Activated T-helper 9 cell treated with anti-CD3 and anti-CD28 coated beads, Interleukin-2, amount 50 U/mL, for 16 hours (primary cell): ENCODE measurements at places on chromosomes 1 and 21.

GRCh38 chr21:35909456-35910223 lies 150.7 kb downstream of the SETD4 start:
- DNase-seq: no peak

DNA sequence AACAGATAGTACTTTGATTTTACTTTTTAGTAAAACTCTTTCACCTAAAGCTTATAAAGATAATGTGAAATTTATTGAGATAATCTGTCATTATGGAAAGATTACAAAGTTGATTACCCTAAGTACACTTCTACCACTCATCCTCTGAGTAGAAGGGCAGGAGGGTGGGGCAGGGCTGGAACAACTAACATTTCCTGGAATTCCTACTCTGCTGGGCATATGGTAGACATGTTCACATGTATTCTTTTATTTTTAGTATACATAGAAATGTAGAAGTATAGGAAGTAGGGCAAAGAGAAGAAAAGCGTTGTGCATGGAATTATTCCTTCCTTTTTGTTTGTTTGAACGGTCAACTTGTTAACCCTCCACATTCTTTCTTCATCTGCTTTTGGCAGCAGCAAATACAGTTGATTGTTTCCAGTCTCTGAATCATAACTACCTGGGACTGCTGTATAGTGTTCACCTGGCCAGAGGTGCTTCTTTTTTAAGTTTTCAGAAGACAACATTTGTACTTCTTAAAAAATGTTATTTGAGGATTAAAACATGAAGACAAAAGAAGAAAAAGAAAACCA lies 85.1 kb downstream of the POU2F1 start:
- DNase-seq: no peak

- DNase-seq: no peak
Measured at GRCh38 chr1:65027666-65028358, 61.5 kb upstream of the JAK1 start.

GRCh38 chr1:77978293-77978968 lies 441 bp downstream of the FUBP1 start:
- peak; percentile 63 for DNase-seq

- no peak for DNase-seq
Measured at GRCh38 chr1:69967245-69967766, 238.1 kb downstream of the LRRC40 start.

DNA sequence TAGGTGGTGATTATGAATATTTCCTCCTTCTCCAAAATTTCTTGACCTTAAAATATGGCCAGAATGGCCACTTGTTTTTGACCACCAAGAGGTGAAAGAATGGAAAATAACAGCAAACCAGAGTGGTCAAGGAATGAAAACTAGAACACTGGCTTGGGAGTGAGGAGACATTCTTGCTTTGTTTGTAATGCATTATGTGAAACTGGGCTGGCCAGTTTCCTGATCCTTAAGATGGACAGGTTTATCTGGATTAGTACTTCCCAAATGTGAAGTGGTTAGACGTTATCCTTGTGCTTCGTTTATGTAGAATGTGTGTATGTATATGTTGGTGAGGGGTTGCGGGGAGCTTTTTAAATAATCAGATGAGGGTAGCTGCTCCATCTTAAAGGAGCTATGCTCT lies 12.8 kb downstream of the PLA2G4A start:
- no peak for DNase-seq

- DNase-seq: no peak
Measured at GRCh38 chr1:85326336-85326735, 49.9 kb upstream of the BCL10 start.

DNA sequence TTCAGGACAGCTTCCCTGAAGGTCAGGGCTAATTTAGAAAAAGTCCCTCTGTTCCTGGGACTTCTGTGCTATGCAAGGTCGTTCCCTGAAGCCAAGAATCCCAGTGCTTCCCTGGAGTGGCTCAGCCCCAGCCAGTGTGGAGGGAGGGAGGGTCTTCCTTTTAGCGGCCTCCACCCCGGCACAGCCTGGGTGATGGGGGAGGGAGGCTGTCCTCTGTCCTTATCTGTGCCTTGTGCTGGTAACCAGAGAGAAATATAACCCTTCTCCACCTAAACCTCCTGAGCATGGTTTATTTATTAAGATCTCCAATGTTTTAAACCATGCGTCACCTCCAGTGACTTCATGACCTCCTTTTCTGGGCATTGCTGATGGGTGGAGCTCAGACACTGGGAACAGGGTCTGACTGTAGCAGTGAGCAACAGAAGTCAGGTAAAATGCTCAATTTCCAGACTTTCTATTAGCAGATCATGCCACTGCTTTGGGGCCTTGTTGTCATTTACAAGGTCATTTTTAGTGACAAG lies 157.1 kb downstream of the DSCAM start:
- DNase-seq: no peak

GRCh38 chr1:223242382-223242955 lies 99.4 kb upstream of the TLR5 start:
- DNase-seq: no peak

DNA sequence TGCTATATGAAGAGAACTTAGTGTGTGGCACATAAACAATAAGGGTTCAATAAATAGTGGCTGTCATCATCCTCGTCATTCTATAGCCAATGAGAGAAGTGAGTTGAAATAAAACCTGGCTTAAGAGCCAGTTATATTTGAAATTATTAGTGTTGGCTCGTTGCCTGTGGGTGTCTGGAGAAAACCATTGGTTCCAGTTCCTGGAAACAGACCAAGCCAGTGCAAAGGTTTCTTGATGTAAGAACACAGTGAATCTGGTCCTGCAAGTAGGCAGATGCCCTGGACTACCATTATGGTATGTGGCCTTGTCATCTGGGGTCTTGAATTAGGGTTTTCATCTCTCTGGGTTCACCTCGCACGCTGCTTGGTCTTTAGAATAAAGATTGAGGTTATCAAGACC lies 43.3 kb downstream of the URB2 start:
- DNase-seq: no peak

DNA sequence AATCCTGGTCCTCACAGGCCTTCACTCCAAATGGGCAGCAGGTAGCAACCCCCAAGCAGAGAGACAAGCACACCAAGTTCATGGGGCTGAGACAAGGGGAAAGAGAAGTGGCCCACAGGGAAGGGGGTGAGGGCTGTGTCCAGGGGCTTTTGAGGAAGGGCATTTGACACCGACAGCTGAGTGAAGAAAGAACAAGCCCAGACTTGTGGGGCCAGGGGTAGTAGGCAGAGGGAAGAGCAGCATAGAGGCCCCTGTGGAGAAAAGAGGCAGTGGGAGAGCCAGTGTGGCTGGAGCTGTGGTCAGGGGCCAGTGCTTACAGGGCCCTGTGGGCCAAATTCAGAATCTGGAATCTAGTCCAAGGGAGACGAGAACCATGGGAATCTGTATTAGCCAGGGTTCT lies 85.4 kb downstream of the IGSF21 start:
- DNase-seq: no peak

- DNase-seq: no peak
Measured at GRCh38 chr1:164610538-164611222, 51.7 kb downstream of the PBX1 start.

- no peak for DNase-seq
Measured at GRCh38 chr1:115717541-115717940, 51.0 kb downstream of the CASQ2 start.

- DNase-seq: no peak
Measured at GRCh38 chr1:85692730-85693314, 15.4 kb downstream of the ZNHIT6 start.
